ENCODE measurements at places on chromosomes 11 and 22.
A peak's percentile ranks its signal among the peaks of the same experiment; 100 is the strongest.

GRCh38 chr22:22936180-22936914 is 48.7 kb downstream of the IGLL5 start:
- H3K27me3 ChIP-seq, result no peaks in the 10 kb centered on the region
- H3K36me3 ChIP-seq, result no peaks in the 10 kb centered on the region
- H3K4me3 ChIP-seq, result no peak overlapping the region
- H3K4me1 ChIP-seq, result no peaks in the 10 kb centered on the region
- no peak overlapping the region for H3K27ac ChIP-seq

- peaks cover 24% of the 10 kb centered on the region for H3K4me1 ChIP-seq
- peak; percentile 100 for DNase-seq
- H3K36me3 ChIP-seq, result peaks cover 57% of the 10 kb centered on the region
- peak within 1 kb of the TSS; percentile 92 for H3K27ac ChIP-seq
- no peaks in the 10 kb centered on the region for H3K27me3 ChIP-seq
Observed at GRCh38 chr11:93741094-93741881, at the start of the genes C11orf54 and TAF1D. Gene C11orf54 (plus strand): TSS chr11:93741672. CDS start chr11:93747394, 5,722 bp downstream. Gene TAF1D (minus strand): TSS chr11:93741495. CDS start chr11:93739304, 2,191 bp downstream.

- no peak overlapping the region for H3K27ac ChIP-seq
- H3K36me3 ChIP-seq, result no peaks in the 10 kb centered on the region
- DNase-seq, result no peak
- H3K4me1 ChIP-seq, result no peaks in the 10 kb centered on the region
- H3K27me3 ChIP-seq, result no peaks in the 10 kb centered on the region
- no peak overlapping the region for H3K4me3 ChIP-seq
Observed at GRCh38 chr11:34642001-34642554, 21.2 kb downstream of the EHF start.

DNA sequence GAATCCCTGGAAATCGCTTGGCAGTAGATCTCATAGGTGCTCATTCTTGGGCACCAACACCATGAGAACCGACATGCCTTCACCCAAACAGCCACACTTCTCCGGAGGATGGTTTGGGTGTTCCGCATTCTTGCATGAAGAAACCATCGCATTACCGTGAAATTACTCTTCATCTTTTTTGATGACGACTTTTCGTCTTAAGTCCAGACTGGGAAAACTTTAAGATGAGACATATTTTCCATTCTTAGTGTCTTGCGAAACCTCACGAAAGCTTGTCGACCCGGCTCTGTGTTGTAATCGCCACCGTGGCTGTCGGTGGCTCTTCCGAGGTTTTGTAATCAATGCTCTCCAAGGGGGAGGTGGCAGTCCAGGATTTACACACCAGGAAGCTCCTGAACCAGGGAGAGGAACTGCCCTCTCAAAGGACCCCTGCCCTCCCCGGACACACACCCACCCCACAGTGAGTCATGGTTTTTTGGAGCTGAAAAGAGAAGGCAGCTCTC is 1.7 kb downstream of the TOM1 start:
- H3K27me3 ChIP-seq, result no peaks in the 10 kb centered on the region
- peaks cover 12% of the 10 kb centered on the region for H3K4me1 ChIP-seq
- peak overlapping the region; percentile 44 for H3K27ac ChIP-seq
- H3K4me3 ChIP-seq, result peak overlapping the region; percentile 97

DNA sequence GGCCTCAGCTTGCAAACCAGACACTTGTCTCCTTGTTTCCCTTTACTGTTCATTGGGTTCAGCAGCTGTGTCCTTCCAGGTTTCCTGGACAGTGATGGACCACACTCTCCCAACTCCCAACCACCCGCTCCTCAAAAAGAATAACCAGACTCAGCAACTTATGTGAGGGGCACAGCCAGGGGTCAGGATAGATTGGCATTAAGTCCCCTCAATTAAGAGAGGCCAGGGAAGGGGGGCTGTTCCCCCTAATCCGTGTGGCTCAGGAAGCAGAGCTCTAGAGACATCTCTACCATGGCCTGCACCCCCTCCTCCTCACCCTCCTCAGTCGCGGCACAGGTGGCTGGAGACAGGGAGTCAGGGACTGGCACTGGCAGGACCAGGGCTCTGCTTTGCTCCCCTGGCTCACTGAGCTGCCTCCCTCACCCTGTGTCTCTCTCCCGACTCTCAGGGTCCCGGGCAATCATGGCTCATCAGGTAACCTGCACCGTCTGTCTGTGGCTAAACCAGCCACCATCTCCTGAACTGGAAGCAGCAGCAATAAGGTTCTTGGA is 111.7 kb downstream of the ZNF280B start:
- DNase-seq, result no peak
- H3K27me3 ChIP-seq, result peaks cover 23% of the 10 kb centered on the region
- no peak overlapping the region for H3K27ac ChIP-seq
- H3K4me3 ChIP-seq, result no peak overlapping the region
- no peaks in the 10 kb centered on the region for H3K36me3 ChIP-seq

All from A673 (cell line).